Activated CD4-positive, alpha-beta T cell treated with anti-CD3 and anti-CD28 coated beads, Interleukin-2, amount 50 U/mL, for 24 hours (primary cell): ENCODE measurements at places on chromosomes 12 and 14.

DNA sequence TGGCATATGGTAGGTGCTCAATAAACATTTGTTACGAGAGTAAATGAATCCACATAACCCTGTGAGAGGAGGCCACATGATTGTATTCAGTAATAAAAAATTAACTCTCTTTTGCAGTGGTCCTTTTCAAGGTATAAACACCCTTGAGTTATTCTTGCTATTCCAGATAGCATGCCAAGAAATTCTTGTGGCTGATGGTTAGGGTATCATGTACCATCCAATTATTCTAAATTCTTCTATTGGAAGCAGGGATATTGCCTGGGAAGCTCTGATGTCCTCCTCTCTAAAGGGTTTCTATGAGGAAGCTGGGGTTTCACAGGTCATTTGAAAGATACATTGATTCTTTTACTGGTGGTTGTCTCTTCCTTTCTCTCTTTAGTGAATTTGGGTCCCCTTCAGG, 10.1 kb downstream of the AKAP6 start:
- no peak for DNase-seq

DNA sequence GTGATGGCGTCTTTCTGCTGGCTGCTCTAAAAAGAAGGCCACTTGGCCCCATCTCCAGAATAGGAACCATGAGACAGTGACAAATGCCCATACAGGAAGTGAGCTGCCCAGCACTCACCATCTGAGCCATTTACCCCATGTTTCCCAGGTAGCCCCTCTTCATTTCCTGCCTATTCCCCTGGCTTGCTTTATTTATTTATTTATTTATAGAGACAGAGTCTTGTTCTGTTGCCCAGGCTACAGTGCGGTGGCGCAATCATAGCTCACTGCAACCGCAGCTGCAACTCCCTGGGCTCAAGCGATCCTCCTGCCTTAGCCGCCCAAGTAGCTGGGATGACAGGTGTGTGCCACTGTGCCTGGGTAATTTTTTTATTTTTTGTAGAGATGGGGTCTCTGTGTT, 71.2 kb downstream of the RIN3 start:
- DNase-seq, result no peak

GRCh38 chr14:97299661-97300060, 502.5 kb downstream of the VRK1 start:
- no peak for DNase-seq

DNA sequence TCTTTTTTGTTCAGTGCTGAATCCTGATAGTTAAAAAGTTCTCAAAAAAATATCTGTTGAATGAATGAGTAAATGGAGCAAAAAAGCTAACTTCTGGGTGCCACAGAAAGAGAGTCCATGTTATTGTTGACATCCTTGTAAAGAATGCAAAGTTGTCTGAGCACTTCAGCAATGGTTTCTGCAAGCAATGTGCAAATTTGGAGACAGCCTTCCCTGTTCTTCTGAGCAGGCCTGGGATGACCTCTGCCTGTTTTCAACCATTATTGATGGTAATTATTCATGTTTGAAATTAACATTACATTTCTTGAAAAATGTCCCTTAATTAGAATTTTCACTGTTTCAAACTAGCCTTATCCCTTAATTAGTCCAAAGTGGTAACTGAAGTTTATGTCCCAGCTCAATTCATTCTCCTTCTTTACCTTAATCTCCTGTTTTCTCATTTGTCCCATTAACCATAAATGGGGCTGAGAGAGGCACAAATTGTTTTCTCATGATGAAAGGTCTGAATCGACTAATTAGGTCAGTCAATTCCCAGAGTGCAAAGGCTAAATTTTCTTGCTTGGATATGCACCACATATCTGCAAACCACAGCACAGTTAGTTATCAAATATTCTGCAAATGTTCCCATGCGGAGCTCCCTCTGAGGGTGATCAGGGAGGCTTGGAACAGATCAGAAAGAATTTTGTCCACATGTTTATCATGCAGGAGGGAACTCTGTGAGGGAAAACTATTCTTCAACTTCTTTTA, 139.4 kb upstream of the KRR1 start:
- DNase-seq, result no peak

GRCh38 chr12:92757597-92758121, 54.9 kb downstream of the PLEKHG7 start:
- DNase-seq, result no peak

- DNase-seq, result no peak
These were observed 17.6 kb upstream of the EID3 start for GRCh38 chr12:104285740-104286515.

DNA sequence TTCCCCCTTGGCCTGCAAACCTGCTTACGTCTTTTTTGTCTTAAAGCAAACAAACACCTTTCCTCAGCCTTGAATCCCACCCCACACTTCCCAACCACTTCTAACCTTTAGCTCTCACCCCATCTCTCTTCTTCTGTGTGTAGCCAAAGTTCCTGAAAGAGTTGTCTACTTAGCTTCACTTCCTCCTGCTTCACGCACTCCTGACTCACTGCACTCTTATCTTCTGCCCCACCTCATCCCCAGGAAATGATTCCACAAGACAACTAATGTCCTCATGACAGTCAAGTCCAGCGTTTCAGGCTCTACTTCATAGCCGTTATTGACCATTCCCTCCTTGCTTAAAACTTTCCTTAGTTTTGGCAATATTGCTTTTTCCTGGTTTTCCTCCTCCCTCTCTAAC, 22.4 kb downstream of the EIF2B2 start:
- DNase-seq, result no peak

DNA sequence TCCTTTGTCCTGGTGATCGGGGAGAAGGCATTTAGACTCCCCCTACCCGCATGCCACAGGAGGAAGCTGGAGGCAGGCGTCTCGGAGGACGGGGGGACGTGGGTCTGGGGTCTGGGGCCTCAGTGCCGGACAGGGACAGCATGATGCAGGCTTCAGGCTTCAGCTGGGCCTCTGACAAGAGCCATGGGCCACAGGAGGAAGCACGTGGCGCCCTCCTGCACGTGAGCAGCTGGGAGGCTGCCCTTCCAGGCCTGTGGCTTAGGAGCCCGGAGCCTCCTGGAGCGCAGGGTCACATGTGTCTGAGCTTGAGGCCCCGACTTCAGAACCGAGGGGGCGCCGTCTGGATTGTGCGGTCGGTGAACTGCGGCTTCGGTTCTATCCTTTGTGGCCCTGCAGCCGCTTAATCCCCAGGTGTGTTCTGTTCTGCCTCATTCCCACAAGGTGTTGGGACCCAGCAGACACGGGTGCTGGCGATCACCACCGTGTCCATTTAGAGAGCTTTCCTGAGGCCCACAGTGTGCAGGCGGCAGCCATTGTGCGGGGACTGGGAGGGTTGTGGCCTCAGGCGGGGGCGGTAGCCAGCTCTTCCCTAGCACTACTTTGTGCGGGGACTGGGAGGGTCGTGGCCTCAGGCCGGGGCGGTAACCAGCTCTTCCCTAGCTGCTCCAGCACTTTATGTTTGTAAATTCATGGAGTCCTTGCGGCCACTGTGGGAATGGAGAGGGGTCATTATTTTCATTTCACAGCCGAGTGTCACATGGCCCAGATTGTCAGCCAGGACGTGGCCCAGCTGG, 150.2 kb downstream of the ADGRD1 start:
- DNase-seq, result no peak
